ENCODE measurements at places on chromosomes 6 and 20.

DNA sequence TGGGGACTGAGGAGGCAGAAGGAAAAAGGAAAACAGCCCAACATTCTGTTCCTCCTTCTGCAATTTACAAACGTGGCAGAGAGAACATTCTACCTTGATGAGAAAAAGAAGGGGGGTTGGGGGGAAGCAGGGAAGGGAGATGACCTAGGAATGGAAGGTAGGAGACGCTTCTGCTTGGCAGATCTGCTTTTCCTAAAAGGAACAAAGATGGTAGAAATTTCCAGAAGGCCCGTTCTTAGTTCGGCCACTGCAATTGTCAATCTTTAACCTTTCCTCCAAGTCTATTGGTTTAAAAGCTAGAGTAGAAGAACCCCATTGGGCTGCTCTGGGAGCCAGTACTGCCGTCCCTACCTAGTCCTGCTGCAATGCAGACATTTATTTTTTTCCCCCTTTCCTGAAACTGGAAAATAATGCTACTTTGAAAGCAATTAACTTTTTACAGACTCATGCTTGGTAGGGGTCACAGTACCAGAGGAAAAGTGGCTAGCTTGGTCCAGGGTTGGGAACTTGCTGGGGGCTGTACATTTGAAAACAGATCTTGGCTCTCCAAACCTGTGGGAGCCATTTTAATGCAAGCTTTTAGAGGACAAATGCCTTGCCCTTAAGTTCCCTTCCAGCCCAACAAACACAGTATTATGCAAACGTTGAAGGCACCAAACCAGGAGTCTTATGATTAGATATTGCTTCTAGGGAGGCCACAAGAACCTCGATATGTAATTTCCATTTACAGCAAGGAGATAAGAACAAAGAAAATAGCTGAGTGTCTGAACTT is 2.6 kb downstream of the ZMYND8 start:
- no peak for DNase-seq

DNA sequence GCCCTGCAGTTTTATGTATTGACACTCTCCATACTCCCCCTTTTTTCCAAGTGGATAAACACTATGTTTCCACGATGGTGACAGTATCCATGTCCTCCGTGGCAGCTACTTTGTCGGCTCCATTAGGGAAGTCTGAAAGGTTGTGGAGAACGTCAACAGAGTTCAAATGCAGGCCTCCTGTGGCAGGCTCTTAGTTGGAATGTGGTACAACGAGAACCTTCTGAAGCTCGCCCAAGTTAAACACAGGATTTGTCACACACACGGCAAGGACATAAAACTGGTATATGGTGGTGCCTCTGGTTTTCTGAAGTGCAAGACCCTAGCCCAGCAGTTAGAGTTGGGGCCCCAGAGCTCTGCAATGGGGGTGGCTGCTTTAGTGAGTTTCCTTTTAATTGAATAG is 187.0 kb upstream of the TAB2 start:
- no peak for DNase-seq

- no peak for DNase-seq
These were observed 11.9 kb upstream of the MAS1L start for GRCh38 chr6:29499704-29500103.

DNA sequence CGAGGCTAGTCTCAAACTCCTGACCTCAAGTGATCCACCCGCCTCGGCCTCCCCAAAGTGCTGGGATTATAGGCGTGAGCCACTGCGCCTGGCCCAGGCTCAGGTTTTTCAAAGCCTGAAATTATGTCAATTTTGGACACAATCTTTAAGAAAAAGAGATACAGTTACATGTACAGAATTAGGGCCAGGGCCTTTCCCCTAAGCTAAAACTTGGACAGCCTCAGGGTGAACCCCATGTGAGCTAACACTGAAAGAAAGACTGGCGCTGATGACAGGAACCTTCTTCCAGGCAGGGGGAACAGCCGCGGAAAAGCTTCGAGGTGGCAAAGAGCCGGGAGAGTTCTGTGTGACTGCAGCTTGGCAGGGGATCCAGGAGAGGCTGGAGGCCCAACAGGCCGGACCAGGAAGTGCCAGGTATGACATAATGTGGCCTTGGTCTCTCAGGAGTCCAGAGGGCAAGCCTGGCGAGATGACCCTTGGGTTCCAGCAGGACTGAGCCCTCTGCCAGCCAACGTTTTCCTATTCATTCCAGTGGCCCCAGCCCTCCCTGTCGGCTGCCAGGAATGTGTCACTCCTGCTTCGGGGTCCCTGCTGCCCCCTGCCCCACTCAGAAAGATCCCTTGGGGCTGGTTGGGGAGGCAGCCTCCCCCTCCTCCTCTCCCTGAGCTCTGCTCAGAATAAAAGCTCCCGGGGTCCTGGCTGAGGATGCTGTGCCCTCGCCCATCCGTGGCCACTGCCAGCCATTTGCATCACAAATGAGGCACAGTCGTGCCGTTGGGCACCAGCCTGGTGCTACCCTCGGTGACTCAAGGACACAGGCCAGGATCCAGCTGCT is 37.3 kb downstream of the RBM38 start:
- no peak for DNase-seq

GRCh38 chr20:55067158-55067825 is 591.9 kb downstream of the DOK5 start:
- no peak for DNase-seq

- DNase-seq = no peak
These were observed 149.1 kb upstream of the COL21A1 start for GRCh38 chr6:56396435-56396834.
